ENCODE measurements at places on chromosomes 3 and 15.

- no peak for DNase-seq
Observed at GRCh38 chr15:77292969-77293558, 126.8 kb downstream of the PEAK1 start.

DNA sequence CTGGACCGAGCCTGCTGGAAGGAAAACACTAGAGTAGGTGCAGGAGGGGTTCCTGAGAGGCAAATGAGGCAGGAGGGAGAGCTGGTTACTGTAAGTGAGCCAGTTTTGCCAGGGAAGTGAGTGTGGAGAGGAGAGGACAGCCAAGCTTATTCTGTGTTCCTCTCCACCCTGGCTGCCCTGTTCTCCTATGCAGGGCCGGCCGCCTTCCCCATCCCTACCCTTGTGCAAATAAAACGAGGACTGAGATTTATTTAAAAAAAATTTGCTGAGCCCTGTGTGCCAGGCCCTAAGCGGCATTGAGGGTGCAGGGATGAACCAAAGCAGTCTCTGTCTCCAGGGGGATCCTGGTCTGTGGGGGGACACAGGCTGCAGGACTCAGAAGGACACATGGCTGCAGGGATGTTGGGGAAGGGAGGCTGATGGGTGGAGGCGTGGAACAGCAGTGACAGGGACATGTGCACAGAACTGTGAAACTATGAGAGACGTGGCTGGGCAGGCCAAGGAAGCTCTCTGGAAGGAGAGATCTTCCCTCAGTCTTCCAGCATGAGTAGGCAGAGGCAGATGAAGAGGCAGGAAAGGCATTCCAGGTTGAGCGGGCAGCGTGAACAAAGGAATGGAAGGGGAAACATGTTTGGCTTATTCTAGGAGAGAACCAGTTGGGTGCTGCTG, 12.1 kb downstream of the CORO2B start:
- DNase-seq = no peak

DNA sequence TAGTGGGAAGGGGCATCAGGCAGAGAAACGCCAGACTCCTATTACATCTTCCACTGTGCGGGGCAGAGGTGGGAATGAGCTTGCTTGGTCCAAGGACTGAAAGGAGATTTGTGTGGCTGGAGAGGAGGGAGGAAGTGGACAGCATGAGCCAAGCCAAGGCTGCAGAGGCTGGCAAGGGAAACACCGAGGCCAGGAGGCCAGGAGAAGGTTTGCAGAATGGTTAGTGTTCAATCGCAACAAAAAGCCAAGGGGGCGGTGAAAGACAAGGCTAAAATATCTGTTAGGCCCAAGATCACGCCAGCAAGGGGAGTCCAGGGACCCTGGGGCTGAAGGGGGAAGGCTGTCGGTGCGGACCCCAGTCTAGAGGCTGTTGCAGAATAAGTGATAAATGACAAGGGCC, 75.8 kb downstream of the CPN2 start:
- no peak for DNase-seq

DNA sequence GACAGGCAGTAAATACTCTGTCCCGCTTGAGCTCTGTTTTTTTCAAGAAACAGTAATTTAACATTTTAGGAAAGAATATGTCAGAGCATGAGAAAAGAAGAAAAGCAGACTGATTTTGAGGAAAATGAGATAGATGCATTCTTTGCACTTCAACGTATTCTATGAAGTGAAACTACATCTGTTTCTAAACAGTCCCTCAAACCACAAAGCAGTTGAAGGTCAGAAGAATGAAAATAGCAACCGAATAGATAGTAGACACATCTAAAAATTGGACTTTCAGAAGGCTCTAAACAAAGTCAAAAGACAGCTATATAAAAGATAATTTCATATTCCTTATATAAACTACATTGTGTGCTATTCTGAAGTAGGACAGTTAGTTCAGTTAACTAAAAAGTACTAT, 172.6 kb upstream of the LRRC3B start:
- DNase-seq = no peak

DNA sequence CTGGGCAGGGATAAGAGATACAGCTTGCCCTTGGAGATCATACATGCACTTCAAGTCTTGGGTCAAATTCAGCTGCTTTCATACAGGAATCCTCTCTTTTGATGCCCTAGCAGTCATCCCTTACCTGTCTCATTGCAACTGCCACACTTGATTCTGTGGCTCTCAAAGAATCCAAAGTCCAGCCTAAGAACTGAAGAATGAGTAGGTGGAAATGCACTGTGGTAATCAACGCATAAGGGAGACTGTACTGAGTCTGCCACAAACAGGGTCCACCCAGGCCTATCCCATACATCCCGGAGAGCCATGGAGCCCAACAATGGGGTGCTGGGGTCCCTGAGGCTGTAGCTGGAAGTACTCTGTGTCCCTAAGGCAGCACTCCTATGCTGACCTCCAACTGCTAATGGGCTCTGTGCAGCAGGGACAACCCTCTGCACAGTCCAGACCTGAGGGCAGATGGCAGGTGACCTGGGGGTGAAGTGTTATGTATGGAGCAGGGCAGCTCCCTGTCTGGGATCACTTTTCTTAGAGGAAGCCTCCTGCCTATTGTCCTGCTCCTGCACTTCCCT, 1.7 kb upstream of the VPS18 start:
- DNase-seq = no peak

DNA sequence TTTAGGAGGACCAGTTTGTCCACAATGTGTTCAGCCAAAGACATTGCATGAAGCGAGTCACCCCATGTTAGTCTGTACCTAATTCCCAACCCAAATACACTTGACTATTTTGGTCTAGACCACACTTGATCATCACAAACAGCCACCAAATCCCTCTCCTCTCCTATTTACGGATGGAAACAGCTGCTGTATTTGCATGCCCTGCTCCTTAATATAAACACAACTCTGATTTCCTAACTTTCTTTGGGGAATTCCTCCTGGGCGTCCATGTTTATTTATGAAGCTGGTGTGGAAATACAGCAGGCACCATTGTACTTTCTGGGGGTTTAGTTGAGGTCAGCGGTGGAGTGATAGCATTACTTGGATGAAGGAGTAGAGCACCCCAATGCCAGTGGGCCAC, 235.2 kb downstream of the TLE3 start:
- no peak for DNase-seq

DNA sequence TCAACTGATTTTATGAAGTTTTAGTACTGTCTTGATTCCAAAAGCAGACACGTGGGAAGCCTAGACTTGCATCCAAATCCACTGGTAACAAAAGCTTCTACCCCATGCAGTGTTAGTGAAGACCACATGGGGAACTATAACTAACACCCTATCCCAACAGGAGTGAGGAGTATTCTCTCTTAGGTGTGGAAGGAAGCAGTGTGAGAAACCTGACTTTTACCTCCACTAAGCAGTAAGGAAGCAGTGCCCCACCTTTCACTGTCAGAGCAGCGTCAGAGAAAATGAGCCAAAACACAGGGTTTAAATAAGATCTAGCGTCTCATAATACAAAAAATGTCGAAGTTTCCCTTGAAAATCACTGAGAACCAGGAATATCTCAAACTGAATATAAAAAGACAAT, 60.5 kb downstream of the DLG1 start:
- no peak for DNase-seq

GRCh38 chr3:51343918-51344687, 41.0 kb upstream of the MANF start:
- no peak for DNase-seq

DNA sequence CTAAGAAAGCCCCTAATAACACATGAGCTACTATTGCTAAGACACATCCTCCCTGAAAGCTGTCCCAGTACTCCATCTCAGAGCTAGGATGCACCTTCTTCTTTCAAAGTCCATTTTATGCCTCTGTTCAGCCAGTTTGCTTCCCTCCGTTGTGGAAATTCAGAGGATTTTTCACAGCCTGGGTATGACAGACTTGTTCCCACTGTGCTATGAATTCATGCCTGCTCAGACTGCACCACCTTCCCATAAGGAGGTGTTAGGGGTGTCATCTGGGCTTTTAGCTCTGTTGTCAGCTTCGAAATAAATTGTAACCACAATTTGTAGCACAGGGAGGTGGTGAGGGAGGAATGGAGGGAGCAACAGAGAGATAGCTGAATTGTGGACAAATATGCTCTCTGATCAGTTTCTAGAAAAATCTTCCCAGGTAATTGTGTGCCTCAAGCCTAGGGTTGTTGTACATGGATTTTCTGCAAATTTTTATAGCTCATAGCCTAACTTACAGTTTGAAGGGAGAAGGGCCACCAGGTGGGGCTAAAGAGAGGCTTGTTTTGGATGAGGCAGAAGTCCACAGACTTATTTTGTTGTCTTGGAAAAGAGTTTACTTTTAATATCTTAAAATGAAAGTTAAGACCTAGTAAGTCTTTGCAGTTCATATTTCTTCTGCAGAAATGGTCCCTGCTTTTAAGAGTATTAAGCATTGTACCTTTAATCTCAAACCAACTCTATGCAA, 462.0 kb downstream of the PDCD6IP start:
- no peak for DNase-seq

DNA sequence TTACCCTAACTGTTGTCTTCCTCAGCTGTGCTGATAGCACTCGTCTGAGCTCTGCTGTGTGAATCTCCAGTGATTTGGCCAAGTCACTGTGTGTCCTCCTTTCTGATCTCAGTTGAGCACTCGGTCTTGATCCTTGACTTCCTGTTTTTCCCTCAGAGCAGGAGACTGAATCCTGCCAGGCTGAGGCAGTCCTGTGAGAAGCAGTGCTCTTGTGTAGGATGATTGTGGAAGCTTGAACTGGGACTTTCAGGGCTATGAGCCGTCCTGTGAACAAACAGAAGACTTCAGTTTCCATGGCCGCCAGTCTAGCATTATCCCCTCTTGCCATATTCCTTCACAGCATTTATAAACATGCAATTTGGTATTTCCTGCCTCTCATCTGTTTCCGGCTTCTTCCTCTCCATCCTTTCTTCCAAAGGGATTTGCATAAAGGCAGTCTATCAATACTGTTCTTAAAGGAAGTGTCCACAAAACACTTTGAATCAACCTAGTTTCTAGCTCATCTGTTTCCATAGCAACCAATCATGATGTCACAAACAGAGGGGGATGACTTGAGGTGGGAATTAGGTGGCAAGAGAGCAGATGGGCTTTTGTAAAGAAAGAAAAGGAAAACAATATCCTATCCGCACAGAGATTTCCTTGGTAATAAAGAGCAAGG, 237.2 kb downstream of the AGBL1 start:
- no peak for DNase-seq

DNA sequence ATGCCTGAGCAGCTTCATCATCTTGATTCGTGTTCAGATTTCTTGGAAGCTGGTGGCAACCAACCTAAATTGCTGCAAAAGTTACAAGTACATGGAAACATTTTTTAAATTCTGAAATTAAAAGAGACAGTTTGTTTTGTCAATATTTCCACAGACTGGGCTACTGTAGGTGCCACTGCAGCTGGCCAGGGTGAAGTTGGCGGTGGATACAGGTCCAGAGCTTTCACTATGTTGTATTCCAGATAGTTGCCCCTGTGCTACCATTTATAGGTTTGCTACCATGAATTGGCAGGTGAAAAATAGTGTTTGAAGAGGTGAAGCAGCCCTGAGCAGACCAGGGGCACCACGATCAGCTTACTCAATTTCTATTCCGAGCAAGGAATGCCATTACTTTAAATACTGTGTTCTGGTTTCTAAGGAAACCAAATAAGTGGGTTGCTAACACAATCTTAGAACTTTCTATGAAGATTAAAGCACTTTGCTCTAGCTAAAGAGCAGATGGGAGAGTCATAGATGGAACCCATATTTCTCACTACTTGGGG, 21.2 kb upstream of the SHC4 start:
- no peak for DNase-seq

- no peak for DNase-seq
Observed at GRCh38 chr15:22958487-22959280, 21.5 kb downstream of the CYFIP1 start.

- no peak for DNase-seq
Observed at GRCh38 chr3:139647866-139648435, 29.8 kb downstream of the NMNAT3 start.

DNA sequence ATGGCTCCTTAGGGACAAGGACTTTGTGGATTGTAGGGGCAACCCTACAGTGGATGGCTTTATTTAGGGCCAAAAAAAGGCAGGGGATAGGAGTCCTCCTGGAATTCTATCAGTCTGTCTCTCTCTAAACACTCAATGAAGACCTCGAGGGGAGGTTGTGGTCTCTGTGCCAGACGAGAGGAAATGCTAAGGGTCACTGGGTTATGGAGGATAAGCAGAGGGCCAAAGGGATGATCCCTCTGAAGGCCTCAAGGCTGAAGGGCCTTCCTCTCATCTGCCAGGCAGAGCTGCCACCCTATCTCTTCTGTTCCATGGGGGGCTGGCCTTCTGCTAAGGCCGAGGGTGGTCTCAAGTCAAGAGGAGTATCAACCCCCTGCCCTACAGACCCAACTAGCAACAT, 27.0 kb downstream of the PLXNB1 start:
- DNase-seq = no peak

DNA sequence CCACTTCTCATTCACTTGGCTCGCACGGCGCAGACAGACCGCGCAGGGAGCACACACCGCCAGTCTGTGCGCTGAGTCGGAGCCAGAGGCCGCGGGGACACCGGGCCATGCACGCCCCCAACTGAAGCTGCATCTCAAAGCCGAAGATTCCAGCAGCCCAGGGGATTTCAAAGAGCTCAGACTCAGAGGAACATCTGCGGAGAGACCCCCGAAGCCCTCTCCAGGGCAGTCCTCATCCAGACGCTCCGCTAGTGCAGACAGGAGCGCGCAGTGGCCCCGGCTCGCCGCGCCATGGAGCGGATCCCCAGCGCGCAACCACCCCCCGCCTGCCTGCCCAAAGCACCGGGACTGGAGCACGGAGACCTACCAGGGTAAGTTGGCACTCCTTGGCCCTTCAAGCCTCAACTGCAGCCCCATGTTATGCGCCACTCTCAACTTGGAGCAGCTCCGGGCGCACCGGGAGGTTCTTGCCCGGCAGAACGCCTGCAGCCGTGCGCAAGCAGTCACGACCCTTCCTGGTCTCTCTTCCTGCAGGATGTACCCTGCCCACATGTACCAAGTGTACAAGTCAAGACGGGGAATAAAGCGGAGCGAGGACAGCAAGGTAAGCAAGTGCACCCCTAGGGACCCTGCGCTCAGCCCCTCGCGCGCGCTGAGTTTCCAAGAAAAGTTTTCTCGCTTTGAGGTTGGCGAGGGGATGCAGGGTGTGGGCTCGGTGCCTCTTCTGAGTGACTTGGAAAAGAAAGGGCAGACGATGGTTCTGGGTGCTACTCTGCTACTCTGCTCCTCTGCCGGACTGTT, at the start of gene BHLHE40:
Gene BHLHE40, plus strand, starts transcription at position 10 of the 801 bp plus-strand sequence. Its CDS starts 282 bp downstream, at position 292.
- no peak for DNase-seq

DNA sequence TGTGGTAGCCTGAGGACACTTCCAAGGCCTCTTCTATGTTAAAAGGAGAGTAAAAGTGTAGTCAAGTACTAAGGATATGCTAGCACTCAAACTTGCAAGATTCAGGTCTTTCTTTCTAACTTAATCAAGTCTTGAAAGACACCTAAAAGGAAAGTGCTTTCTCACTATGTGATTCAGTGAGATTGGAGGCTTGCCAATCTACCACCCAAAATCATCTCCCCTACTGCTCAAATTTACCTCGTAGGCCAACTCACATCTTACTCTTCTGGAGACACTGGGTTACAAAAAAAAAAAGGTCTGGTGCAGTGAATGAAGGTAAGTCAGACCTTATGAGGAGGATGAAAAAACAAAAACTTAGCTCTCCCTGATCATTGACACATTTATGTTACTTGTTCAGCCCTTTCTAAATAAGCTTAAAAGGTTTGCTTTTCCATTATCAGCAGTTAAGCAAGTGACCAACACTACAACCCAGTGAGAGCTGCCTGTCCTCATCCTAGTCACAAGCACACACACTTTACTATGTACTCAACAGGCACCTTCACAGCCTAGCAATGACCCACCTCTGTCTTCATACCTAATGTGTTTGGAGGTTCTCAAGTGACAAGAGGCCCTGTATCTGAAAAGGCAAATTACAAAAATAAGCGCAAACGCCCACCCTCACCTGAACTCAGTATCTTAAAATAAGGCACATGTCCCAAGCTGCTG, 19.6 kb downstream of the SUMF1 start:
- DNase-seq = no peak

Data from activated T-helper 1 cell treated with Interleukin-2 at 50 U/mL for 16 hours (primary cell).